ENCODE measurements at places on chromosomes 13 and 19. TPM values are rescaled to one million over a fixed set of nuclear protein-coding genes. Genes with fewer than 3 reads are reported as not detected.

The C19orf33 gene
- 2.0 TPM for total RNA-seq

The SHC2 gene
- total RNA-seq = 31.4 TPM

The MYO16 gene
- total RNA-seq = not detected

- no peaks in the 10 kb centered on the region for H3K36me3 ChIP-seq
- no peak for DNase-seq
- H3K4me1 ChIP-seq = no peaks in the 10 kb centered on the region
Measured at GRCh38 chr13:78020861-78021260, 102.2 kb upstream of the EDNRB start.

GRCh38 chr13:84032116-84032515 lies 149.8 kb upstream of the SLITRK1 start:
- H3K4me3 ChIP-seq = no peak overlapping the region
- H3K4me1 ChIP-seq = no peaks in the 10 kb centered on the region
- no peaks in the 10 kb centered on the region for H3K36me3 ChIP-seq
- H3K27me3 ChIP-seq = no peaks in the 10 kb centered on the region
- H3K27ac ChIP-seq = no peak overlapping the region

GRCh38 chr13:73194310-73194709 lies 135.5 kb downstream of the KLF5 start:
- H3K4me3 ChIP-seq = no peak overlapping the region
- no peak for DNase-seq
- no peaks in the 10 kb centered on the region for H3K36me3 ChIP-seq
- no peaks in the 10 kb centered on the region for H3K27me3 ChIP-seq
- no peak overlapping the region for H3K27ac ChIP-seq

DNA sequence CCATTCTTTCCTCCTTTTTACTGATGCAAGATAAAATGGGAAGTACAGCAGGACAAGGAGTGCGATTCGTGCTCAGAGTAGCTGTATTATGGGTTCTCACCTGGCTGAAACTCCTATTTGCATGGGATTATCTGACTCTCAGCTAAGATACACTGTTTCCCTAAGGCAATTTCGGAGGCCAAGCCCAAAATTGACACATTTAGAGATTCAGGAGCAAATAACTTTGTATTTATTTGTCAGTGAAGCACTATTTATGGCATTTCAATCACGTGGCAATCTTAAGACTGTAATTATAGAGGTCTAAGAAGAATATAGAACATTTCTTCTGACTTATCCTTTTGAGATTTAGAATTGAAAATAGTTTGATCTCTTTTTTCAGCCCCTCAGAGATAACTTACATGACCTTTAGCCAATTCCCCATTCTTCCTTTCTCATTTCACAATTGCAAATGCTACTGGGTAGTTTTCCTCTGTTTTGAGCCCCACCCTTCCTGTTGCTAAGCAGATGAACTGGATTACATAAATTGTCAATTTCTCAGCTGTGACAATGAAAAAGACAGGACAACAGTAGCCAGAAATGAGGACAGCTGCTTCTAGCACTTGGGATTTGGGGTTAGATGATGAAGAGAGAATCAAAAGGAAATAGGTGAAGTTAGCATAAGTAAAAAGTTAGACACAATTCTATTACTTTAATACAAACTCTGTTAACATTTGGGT lies 122.7 kb upstream of the FRY start:
- H3K27ac ChIP-seq = no peak overlapping the region
- no peaks in the 10 kb centered on the region for H3K36me3 ChIP-seq
- H3K4me1 ChIP-seq = no peaks in the 10 kb centered on the region
- no peak overlapping the region for H3K4me3 ChIP-seq
- H3K27me3 ChIP-seq = no peaks in the 10 kb centered on the region

- peak; percentile 92 for DNase-seq
- peak within 1 kb of the TSS; percentile 63 for H3K4me3 ChIP-seq
- no peaks in the 10 kb centered on the region for H3K4me1 ChIP-seq
- peak within 1 kb of the TSS; percentile 98 for H3K27ac ChIP-seq
Measured at GRCh38 chr19:37506387-37507166, at the start of gene ZNF793. ZNF793 (plus strand) TSS chr19:37506939; CDS start chr19:37523440, 16,501 bp downstream.

DNA sequence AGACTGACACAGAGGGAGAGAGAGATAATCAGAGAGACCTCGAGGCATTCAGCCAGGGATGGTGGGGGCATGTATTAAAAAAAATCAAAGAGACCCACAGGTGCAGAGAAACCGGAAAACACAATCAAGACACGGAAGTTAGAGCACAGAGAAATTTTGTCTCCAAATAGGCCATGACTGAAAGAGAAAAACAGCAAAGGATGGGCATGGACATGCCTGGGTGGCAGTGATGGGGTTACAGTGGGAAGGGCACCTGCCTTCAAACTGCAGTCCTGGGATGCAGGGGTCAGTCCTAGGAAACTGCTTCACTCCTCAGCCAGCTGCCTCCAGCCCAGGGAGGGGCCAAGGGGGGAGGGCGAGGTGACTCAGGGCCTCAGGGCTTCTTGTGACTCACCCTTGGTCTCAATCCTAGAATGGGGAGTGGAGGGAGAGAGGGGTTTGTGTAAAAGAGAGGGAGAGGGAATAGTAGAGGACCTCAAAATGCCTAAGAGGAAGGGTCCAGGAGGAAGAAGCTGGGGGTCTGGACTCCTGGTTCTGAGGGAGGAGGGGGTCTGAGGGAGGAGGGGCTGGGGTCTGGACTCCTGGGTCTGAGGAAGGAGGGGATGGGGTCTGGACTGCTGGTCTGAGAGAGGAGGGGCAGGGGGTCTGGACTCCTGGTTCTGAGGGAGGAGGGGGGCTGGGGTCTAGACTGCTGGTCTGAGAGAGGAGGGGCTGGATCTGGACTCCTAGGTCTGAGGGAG lies 3.6 kb upstream of the KCNN4 start:
- DNase-seq = peak; percentile 74
- no peaks in the 10 kb centered on the region for H3K36me3 ChIP-seq
- no peak overlapping the region for H3K27ac ChIP-seq
- H3K27me3 ChIP-seq = no peaks in the 10 kb centered on the region
- H3K4me3 ChIP-seq = no peak overlapping the region
- H3K4me1 ChIP-seq = no peaks in the 10 kb centered on the region

GRCh38 chr13:50643060-50643459 lies 200.4 kb downstream of the DLEU7 start:
- H3K27me3 ChIP-seq = no peaks in the 10 kb centered on the region
- no peaks in the 10 kb centered on the region for H3K4me1 ChIP-seq
- H3K27ac ChIP-seq = no peak overlapping the region
- no peaks in the 10 kb centered on the region for H3K36me3 ChIP-seq

GRCh38 chr19:52621376-52621775 lies 16.8 kb downstream of the ZNF83 start:
- no peak overlapping the region for H3K27ac ChIP-seq
- no peaks in the 10 kb centered on the region for H3K27me3 ChIP-seq
- no peak overlapping the region for H3K4me3 ChIP-seq
- no peaks in the 10 kb centered on the region for H3K4me1 ChIP-seq
- H3K36me3 ChIP-seq = peaks cover 7% of the 10 kb centered on the region

DNA sequence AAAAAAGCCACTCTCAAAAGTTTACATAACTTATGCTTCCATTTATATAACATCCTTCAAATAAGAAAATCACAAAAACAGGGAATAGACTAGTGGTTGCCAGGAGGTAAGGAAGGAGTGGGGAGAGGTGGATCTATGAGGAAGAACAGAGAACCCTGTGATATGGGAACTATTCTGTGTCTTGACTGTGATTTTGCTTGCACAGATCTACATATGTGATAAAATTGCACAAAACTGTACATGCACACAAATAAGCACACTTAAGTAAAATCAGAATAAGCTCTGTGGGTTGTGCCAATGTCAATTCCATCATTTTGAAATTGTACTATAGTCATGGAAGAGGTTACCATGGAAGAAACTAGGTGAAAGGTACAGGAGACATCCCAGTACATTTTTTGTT lies 121.6 kb upstream of the SGCG start:
- no peak overlapping the region for H3K27ac ChIP-seq
- H3K36me3 ChIP-seq = no peaks in the 10 kb centered on the region
- no peaks in the 10 kb centered on the region for H3K27me3 ChIP-seq
- H3K4me1 ChIP-seq = no peaks in the 10 kb centered on the region
- no peak for DNase-seq

DNA sequence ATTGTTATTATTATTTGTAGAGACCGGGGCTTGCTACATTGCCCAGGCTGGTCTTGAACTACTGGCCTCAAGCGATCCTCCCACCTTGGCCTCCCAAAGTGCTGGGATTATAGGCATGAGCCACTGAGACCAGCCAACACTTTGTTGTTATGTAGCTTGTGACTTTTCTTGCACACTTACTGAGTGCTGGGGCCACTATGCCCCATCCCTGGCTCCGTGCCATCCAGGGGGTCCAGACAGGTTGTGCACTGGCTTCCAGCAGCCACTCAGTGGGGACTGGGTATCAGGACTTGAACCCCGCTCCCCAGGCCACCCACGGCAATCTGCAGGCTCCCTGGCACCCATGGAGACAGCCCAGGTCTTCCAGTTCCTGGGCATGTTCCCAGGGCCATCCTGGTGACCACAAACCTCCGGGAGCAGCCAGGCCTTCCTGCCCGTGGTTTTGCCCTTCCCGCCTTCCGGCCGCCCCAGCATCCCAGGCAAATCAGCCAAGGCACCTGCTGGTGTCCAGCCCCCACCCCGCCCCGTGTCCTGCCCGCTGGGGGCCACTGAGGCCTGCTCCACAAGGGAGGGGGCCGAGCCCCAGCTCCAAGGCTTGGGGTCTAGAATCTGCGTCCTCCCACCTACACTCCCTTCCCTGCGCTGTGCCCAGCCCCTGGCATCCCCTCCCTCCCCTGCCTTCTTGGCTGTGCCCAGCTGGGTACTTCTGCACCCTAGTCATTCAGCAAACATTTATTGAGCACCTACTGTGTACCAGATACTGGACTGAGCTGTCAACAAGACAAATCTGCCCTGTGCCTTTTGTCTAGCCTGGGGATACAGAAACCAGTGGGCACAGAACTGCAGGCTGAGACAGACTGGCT lies 23.7 kb upstream of the SEMA6B start:
- H3K36me3 ChIP-seq = no peaks in the 10 kb centered on the region
- no peak overlapping the region for H3K4me3 ChIP-seq
- no peak for DNase-seq
- peaks cover 2% of the 10 kb centered on the region for H3K27me3 ChIP-seq
- no peaks in the 10 kb centered on the region for H3K4me1 ChIP-seq
- no peak overlapping the region for H3K27ac ChIP-seq

GRCh38 chr19:14672188-14672872 lies 2.3 kb downstream of the ADGRE3 start:
- no peak overlapping the region for H3K4me3 ChIP-seq
- no peaks in the 10 kb centered on the region for H3K27me3 ChIP-seq
- H3K27ac ChIP-seq = no peak overlapping the region
- no peak for DNase-seq

GRCh38 chr19:41997851-41998229 lies 3.8 kb upstream of the ATP1A3 start:
- H3K27ac ChIP-seq = no peak overlapping the region
- H3K4me3 ChIP-seq = no peak overlapping the region
- H3K27me3 ChIP-seq = no peaks in the 10 kb centered on the region

GRCh38 chr19:50969413-50969760 lies at the start of gene KLK6:
KLK6 (minus strand) TSS chr19:50969591; CDS start chr19:50968104, 1,487 bp downstream.
- no peak within 1 kb of the TSS for H3K27ac ChIP-seq
- H3K36me3 ChIP-seq = no peaks in the 10 kb centered on the region
- no peaks in the 10 kb centered on the region for H3K27me3 ChIP-seq
- no peak within 1 kb of the TSS for H3K4me3 ChIP-seq
- no peaks in the 10 kb centered on the region for H3K4me1 ChIP-seq

GRCh38 chr13:72255908-72256307 lies 388.9 kb upstream of the DACH1 start:
- no peak overlapping the region for H3K27ac ChIP-seq
- H3K27me3 ChIP-seq = no peaks in the 10 kb centered on the region

DNA sequence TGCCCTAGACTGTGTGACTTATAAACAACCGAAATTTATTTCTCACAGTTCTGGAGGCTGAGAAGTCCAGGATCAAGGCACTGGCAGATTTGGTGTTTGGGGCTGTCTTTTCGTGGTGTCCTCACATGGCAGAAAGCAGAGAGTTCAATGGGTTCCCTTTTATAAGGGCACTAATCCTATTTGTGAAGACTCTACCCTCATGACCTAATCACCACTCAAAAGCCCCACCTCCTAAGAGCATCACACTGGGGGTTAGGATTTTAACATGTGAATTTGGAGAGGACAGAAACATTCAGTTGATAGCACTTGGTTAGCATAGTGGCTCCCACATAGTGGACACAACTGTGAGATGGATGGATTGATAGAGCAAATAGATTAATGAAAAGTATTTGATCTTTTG lies 21.5 kb upstream of the GPR18 start:
- no peaks in the 10 kb centered on the region for H3K4me1 ChIP-seq
- H3K4me3 ChIP-seq = no peak overlapping the region
- no peak overlapping the region for H3K27ac ChIP-seq
- no peak for DNase-seq
- no peaks in the 10 kb centered on the region for H3K27me3 ChIP-seq

DNA sequence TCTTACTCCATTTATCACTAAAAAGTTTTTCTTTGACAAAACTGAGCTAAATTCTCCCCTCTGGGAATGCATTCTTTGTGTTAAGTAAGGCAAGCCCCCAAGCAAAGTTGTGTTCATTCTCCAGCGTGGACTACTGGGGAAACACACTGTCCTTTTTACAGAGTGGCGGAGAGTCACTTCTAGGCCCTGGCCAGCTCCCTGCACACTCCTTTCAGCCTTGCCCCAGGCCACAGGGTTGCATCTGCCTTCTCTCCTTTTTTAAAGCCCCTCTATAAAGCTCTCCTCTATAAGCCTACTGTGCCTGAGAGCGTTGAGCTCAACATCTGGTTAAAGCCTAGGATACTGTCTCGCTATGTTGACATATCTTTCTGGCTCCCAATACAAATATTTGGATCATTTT lies 803.4 kb downstream of the PCDH17 start:
- DNase-seq = no peak
- H3K4me3 ChIP-seq = no peak overlapping the region
- H3K27ac ChIP-seq = no peak overlapping the region

DNA sequence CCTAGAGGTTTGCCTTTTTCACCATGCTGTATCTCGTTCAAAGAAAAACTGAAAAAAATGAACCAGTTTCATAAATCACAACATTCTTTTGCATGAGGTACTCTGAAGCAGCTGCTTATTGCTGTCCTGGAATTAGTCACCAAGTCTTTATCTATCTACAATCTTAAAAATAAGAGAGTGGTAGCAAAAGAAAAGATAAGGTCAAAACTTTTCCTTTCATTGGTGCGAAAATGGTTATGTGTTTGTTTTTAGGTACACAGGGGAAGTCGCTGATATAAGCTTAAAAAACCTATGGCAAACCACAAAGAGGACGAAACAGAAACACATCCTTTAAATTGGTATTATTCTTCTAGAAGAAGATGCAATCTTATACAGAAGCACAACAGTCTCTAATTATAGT lies 20.7 kb downstream of the OBI1 start:
- H3K27ac ChIP-seq = no peak overlapping the region
- H3K4me1 ChIP-seq = no peaks in the 10 kb centered on the region
- DNase-seq = no peak
- no peak overlapping the region for H3K4me3 ChIP-seq
- H3K36me3 ChIP-seq = peaks cover 2% of the 10 kb centered on the region

GRCh38 chr19:46728208-46728607 lies 11.3 kb upstream of the PRKD2 start:
- H3K36me3 ChIP-seq = no peaks in the 10 kb centered on the region
- no peaks in the 10 kb centered on the region for H3K27me3 ChIP-seq
- H3K4me3 ChIP-seq = no peak overlapping the region
